Breast epithelium (tissue), 4 donors: ENCODE measurements at places on chromosomes 6 and 20. TPM values are rescaled to one million over a fixed set of nuclear protein-coding genes. Genes with fewer than 3 reads are reported as not detected.

Gene LPIN3
- 43.2 TPM for total RNA-seq

- no peak overlapping the region for H3K27ac ChIP-seq
- no peaks in the 10 kb centered on the region for H3K4me1 ChIP-seq
- H3K27me3 ChIP-seq = no peaks in the 10 kb centered on the region
- no peak overlapping the region for H3K4me3 ChIP-seq
- no peaks in the 10 kb centered on the region for H3K36me3 ChIP-seq
Observed at GRCh38 chr20:17827759-17828559, 128.2 kb downstream of the BANF2 start.

Gene PKIB
- total RNA-seq = 1.6 TPM

Gene AK9
- 20.0 TPM for total RNA-seq

DNA sequence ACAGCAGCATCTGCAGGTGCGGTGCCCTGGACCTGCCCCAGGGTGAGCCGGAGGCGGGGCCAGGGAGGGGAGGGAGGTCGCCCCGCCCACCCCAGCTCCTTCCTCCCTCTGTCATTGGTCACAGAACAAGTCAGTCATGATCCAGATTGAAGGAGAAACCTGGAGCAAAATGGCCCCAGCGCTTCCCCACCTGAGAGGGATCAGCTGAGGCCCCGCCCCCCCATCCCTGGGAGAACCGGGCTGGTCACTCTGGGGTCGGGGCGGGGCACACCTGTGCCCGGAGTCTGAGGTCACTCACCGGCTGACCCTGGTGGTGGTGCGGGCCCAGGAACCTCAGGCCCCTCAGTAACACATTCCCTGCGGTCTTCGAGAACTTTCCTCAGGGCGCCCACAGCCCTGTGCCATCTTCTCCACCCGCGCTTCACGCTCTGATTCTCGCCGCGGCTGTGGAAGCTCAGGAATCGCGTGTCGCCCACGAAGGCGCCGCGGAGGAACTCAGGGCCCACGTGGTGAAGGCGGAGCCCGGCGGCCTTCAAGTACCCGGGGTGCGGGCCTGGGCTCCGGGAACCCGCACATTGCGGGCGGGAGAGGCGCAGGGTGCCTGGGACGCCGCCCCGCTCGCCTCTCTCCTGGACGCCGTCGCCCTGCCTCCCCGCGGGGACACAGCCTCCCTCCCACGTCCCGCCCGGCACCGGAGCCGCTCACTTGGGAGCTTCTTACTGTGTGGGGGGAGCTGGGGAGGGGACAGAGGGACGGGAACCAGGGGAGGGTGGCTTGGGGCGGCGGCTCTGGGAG is 36.4 kb upstream of the HLA-C start:
- H3K4me3 ChIP-seq = peak overlapping the region; percentile 18
- H3K4me1 ChIP-seq = no peaks in the 10 kb centered on the region
- H3K27ac ChIP-seq = peak overlapping the region; percentile 42

Gene CEP85L
- 12.7 TPM for total RNA-seq
